M059J (cell line): ENCODE measurements at places on chromosomes 7 and 10.
A peak's percentile ranks its signal among the peaks of the same experiment; 100 is the strongest.

DNA sequence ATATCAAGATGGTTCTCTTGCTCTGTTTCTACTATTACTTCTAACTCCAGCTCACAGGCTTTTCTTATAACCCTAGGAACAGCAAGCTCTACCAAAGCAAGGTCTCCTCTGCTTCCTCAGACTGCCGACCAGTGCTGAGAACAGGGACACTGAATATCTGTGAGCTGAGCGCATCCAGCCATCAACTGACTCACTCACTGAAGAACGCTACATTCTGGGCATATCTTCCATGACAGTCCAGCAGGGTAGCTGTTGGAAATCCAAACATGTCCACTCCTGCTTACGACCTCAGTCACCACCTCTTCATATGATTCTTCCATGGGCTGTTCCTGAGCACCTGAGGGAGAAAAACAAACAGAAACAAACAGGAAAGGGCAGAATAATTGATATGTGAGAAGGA, 2.8 kb downstream of the ZNF32 start:
- no peak for DNase-seq

DNA sequence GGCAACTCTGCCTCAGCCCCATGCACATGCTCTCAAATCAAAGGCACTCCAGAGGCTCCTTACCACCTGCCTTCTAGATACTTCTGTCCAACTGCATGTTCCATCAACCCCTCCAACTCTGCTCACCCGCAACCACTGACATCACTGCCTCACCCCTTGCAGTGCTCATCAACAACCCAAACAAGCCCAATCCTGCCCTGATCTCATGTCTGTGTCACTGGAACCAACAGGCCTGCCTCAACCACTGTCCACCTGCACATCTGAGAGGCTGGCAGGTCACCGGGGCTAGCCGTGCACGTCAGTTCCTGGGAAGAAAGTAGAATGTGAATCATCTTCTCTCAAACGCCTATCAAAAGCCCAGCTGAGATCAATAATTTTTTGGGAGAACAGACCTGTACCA, 33.3 kb downstream of the CTBP2 start:
- no peak for DNase-seq

DNA sequence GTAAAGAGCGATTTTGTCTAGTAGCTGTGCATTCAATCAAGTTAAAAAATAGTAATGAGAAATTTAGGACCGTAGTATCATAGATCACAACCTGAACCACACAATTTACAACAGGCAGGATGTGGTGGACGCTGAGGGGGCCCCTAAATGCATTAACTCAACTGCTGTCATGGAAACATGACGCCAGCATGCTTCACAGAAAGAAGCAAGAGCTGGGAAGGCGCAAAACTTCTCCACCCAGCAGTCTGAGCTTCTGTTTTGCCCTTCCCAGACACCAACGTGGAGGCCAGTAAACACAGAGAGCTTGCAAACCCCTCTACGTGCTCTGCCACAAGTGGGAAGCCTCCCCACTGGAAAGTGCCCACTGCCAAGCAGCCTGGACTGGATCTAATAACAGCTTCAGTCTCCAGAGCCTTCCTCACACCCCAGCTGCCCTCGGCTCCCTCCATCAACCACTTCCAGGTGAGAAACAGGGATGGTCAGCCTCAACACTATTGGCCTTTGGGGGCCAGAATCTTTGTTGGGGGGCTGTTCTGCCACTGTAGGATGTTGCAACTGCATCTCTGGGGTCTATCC, 151.8 kb downstream of the SFMBT2 start:
- peak; percentile 63 for DNase-seq

GRCh38 chr7:36736899-36737211, 12.6 kb upstream of the AOAH start:
- DNase-seq = no peak

GRCh38 chr10:74862625-74863024, 36.2 kb downstream of the KAT6B start:
- DNase-seq = no peak

- DNase-seq = peak; percentile 98
Observed at GRCh38 chr10:103504181-103504783, 10.8 kb downstream of the NEURL1 start.

GRCh38 chr10:1184541-1185430, 128.6 kb downstream of the WDR37 start:
- no peak for DNase-seq

DNA sequence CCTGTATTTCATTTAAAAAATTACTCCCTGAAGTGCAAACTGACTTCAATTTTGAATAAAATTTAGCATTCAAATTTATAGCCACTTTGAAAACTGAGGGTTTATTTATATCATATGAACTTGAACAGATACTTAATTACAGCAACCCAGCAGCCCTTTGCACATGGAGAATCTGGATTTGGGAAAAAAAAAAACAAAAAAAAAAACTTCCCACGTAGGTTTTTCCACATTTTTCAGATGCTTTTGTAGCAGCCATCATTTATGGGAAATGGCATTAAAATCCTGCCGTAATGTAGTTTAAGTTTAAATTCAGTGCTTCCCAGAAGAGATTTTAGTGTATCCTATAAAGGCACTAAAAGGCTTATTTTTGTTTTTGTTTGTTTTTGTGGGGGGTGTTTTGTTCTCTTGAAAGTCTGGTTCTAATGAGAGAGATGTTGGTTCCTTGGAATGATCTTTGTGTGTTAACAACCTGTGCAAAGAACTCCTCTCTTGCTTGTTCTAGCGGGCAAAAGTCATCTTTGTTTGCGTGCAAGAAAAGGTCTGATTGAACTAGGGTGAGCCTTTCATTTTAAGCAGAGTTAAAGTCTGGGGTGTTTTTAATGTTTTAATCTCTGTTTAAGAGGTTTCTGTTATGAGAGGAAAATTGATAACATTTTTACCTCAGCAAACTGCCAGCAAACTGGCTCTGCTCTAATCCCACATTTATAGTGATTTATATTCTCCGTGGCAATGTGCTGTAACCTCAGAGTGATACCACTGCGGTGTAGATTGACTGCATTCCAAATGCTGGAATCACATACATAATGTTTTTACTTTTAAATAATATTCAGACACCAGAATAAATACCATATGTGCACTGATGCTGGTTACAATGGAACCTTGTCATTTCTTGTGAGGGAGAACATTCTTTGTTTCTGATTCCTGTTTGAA, 105.5 kb downstream of the WNT2 start:
- DNase-seq = no peak

- DNase-seq = no peak
Observed at GRCh38 chr7:35599645-35600044, 95.3 kb downstream of the HERPUD2 start.

GRCh38 chr10:47065903-47066302, 154.7 kb downstream of the PTPN20 start:
- no peak for DNase-seq

GRCh38 chr7:127913686-127914085, 117.6 kb downstream of the LRRC4 start:
- DNase-seq = peak; percentile 12
